ENCODE measurements at places on chromosomes 3 and 15.

DNA sequence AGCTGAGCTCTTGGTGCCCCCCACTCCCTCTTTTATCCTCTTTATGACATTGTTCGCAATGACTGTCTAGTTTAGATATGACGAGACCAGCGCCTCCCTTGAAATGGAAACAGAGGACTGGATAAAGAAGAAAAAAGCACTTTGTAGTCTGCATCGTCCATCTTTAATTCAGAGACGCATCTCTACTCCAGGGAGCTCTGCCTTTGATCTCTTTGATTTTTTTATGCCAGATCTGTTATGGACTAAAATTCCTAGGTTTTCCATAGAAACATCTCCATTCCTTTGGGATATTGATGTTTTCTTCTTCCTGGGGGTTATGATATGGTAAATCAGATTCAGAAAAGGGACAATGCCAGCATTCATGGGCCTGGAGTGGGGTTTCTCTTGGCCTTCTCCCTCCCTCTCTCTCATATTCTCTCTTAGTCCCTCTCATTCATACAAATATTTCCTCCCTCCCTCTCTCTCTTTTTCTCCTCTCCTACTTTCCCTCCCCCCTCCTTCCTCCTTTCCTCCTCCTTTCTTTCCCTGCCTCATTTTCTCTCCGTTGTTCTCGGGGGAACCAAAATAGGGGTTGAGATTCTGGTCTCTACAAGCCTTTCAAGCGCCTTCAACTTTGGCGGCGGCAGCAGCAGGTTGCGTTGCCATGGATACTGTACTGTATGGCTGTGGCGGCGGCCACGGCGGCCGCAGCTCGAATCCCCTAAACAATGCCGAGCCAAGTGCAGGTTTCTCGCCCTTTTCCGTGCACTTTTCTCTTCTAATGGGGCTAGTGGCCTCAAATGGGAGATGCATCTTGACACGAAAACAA is 45.5 kb downstream of the ZIC4 start:
- DNase-seq = no peak

DNA sequence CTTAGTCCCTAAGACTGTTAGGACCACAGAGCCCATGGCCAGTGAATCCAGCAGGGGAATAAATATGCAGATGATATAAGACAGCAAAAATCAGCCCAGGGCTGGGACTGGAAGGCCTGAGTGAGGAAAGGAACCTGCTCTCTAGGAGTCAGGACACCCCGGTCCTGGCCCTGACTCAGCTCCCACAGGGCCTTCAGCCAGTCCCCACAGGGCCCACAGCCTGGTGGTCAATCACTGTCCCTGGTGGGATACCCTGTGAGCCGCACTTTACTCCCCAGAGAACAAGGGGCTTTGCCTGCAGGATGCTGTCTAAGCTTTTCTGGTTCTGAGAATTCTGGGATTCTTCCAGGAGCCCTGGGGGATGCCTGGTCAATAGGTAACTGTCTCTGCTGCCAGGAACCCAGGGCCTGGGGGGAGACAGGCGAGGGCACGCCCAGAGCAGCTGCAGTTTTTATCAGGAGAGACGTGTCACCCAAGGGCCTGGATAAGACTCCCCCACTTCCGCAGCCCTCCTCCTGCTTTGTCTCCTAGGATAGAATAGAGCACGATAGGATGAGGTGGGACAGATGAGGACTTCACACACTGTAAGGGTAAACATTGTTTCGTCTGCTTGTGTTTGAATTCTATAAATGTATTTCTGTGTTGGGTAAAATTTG is 49.5 kb upstream of the MCF2L2 start:
- no peak for DNase-seq

GRCh38 chr3:33751336-33751735 is 33.3 kb upstream of the CLASP2 start:
- no peak for DNase-seq

DNA sequence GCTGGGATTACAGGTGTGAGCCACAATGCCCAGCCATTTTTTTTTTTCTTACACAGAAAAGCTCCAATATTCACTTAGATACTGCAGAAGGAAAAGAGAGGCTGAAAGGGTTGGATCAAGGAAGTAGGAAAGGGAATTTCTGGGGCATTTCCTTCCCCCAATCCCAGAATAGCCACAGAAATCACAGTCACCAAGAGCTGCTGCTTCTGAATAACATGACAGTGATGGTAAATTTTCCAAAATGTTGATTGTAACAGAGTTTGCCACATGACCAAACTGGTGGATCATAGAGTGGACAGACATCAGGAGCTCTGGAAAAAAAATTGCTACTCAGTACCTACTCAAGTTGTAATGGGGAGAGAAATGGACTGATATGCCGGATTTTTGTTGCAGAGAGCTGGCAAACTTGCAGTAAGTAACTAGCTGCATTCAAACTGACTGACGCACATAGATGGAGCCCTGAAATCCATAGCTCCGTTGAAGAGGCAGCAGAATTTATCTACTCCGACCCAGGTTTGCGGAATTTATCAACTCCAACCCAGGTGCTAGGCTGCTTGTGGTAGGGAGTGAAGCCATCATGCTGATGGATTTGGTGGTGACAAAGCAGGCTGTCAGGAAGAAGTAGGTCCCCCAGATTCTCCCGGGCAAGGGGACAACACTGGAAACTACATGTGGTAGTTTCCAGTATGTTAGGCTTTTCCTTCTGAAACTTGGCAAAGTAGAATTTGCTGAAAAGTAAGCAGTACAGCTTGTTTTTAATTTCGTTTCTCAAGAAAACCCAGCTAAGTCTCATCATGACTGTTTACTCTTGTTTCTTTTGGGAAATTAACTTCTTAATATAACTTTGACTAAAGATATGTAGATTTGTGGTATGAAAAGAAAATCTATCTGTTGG is 10.5 kb upstream of the ADPGK start:
- no peak for DNase-seq

- DNase-seq = no peak
These were observed 255.8 kb downstream of the MEIS2 start for GRCh38 chr15:36844534-36844998.

DNA sequence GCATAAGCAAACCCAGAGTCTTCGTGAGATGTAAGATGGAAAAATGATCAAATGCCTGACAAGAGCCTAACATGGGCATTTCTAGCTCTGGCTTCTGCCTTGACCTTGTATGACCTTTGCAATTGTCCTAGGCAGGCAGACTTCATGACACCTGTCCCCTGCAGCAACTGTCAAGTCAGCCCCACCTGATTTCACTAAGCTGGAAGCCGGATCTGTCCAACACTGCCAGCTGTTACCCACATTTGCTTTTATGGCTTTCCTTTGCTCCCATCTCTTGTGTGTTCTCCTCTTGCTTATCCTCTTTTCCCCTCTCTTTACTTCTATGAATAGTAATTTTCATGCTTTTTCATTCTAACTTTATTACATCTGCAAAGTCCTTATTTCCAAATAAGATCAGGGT is 48.5 kb upstream of the TNIK start:
- no peak for DNase-seq

- DNase-seq = no peak
These were observed 107.2 kb downstream of the GTPBP8 start for GRCh38 chr3:113097960-113098447.

- DNase-seq = no peak
These were observed 345.8 kb upstream of the ADAMTS9 start for GRCh38 chr3:65033576-65033975.

- DNase-seq = peak; percentile 79
These were observed 16.8 kb upstream of the CHD2 start for GRCh38 chr15:92883163-92883875.

GRCh38 chr15:85950101-85950500 is 129.6 kb upstream of the AGBL1 start:
- DNase-seq = no peak

- DNase-seq = no peak
These were observed 37.5 kb upstream of the CCR4 start for GRCh38 chr3:32913790-32914446.

GRCh38 chr15:42750306-42750705 is 13.4 kb upstream of the CDAN1 start:
- no peak for DNase-seq

DNA sequence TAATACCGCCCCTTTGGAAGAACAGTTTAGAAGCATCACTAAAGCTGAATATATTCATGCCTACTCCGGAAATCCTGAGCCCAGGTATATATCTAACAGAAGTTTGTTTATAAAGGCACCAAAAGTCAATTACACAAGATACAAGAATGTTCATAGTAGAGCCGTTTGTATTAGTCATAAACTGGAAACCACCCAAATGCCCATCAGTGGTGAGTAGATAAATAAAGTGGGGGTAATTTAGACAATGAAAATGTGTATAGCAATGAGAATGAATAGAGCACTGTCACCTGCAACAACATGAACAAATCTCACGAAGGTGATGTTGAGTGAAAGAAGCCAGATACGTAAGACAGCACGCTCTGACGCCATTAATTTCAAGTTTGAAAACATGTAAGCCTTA is 68.3 kb upstream of the GLCE start:
- DNase-seq = no peak

DNA sequence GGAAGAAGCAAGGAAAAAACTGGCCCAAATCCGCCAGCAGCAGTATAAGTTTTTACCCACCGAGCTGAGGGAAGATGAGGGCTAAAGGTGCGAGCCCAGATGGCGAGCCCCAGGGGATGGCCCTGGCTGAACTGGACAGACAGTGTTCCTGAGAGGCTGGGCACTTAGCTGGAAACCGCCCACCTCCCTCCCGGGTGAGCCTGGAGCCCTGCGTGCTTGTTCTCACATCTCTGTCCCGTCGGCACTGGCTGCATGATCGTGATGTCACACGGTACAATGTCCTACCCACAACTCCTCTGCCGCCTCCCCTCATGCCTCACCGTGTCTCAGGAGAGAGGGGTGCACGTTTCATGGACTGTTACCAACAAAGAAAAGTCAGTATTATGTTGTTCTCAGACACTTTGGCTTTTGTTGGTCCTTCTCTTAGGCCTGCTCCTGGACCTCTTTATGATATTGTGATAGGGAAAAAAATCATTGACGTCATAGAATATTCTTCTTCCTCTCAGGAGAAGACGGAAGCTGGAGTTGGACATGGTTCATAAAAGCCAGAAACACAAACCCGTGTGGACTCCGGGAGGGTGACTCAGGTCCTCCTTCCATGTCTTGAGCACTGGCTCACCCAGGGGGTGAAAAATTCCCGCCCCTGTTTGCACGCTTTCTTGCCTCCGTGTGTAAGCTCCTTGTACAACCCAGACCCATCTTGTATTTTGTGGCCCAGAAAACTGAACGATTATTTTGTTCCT is 201.8 kb upstream of the TPM1 start:
- no peak for DNase-seq

- no peak for DNase-seq
These were observed 356.4 kb downstream of the LPP start for GRCh38 chr3:188510366-188510765.

DNA sequence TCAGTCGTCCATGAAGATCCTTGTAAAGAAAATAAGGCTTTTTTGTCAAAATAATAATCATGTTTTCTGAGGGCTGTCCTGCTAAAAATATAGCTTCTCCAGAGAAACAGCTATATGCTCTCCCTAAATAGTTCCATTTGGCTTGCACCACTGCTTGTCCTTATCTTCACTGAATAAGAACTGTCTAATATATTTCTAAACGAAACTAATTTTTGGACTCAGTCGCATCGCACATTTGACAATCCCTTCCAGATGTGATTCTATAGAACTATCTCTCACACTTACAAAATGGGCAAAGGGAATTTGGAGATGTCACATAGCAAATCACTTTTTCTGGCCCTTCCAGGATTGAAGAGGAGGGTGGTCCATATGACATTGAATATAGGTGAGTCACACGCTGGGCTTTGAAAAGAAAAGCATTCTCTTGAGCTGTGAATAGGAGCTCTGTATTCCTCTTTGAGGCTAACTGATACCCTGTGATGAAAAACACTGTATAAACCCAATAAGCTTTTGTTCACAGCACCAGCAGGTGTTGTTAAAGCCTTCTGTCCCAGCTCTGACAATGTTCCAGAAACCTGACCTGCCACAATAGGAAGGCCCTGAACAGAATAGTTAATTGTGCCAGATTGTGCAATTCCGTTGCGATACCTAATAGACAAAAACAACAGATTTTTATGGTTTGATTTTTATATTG is 1144.2 kb downstream of the ROBO2 start:
- DNase-seq = no peak

DNA sequence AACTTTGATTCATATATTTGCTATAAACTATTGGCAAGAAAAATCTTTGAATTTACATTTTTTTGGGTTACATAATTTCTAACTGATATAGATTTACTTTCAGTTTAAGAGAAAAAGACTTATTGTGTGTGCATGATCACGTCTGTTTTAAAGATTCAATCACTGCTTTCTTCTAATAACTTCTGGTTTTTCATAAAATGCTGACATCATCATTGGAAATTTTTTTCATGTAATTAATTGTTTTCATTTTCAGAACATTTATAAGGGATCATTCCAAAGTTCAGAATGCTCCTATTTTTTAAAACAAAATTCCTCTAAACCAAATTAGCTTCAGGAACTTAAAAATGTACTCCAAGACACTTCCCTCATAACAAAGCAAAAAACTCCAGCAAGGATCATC is 500.7 kb upstream of the GBE1 start:
- no peak for DNase-seq

GRCh38 chr3:101719604-101720185 is 4.7 kb upstream of the CEP97 start:
- no peak for DNase-seq

GRCh38 chr3:78659386-78659987 is 1108.3 kb downstream of the ROBO1 start:
- no peak for DNase-seq

- DNase-seq = no peak
These were observed 450.6 kb downstream of the TUSC7 start for GRCh38 chr3:117160176-117160575.

- no peak for DNase-seq
These were observed 40.8 kb upstream of the FOXB1 start for GRCh38 chr15:59963322-59963721.

DNA sequence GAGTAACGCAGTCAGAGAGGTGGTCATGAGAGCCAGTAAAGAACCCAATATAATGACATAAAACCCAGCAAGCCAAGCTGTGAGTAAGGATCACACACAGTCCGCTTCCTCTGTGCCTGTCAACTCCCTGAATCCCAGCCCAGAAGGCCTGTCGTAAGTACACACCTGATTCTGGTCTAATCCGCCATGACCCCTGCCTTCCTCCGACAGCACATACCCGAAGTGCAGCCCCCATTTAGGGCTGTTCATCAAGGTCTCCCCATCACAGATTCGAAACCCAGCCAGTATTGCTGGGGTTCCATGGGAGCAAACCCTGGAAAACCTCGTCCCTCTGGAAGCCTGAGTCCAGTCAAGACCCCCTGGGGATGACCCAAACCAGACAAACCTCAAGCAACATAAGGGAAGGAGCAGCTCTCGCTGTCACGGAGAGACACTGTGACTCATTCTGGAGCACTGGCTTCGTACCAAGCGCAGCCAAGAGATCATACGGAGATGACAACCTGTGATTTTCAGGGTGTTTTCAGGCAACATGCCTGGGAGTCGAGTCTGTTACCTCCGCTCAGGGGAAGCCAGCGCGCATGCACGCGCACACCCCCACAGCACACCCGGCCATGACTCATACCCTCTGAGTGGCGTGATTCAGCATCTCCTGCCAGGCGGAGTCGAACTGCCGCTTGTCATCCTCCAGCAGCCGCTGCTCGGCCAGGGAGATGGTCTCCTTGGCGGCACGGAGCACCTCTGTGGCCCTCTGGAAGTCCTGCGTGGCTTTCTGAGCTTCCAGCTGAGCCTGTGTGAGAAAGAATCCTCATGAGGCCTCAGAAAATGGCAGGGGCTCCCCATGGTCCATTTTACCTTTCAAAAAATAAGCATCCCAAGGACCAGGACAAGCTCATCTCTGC is 63.0 kb downstream of the SH3BP5 start:
- peak; percentile 80 for DNase-seq

Data from central memory CD4-positive, alpha-beta T cell (primary cell).